Body of pancreas (tissue), 4 donors: ENCODE measurements at places on chromosomes 5 and 9. TPM values are rescaled to one million over a fixed set of nuclear protein-coding genes. Genes with fewer than 3 reads are reported as not detected.

The PCDHB15 gene
- total RNA-seq, result 3.1 TPM

The NCS1 gene
- total RNA-seq, result 4.3 TPM

The IL13 gene
- not detected for total RNA-seq

The LHFPL2 gene
- 15.5 TPM for total RNA-seq

The RGS3 gene
- 96.9 TPM for total RNA-seq

The CCDC183 gene
- total RNA-seq, result 3.3 TPM

The PDE6A gene
- total RNA-seq, result not detected

The IRX1 gene
- not detected for total RNA-seq

The GPX3 gene
- total RNA-seq, result 1,482 TPM

The IFNA2 gene
- total RNA-seq, result not detected

The TNFSF15 gene
- not detected for total RNA-seq

The ZNF300 gene
- 7.9 TPM for total RNA-seq

The CDC25C gene
- total RNA-seq, result not detected

The LIFR gene
- 45.4 TPM for total RNA-seq

The KCNMB1 gene
- total RNA-seq, result not detected

The TAF11L11 gene
- total RNA-seq, result not detected

The IL3 gene
- total RNA-seq, result not detected

The TEX10 gene
- total RNA-seq, result 7.8 TPM

The DCANP1 gene
- not detected for total RNA-seq

The BTNL8 gene
- total RNA-seq, result 1.0 TPM

The GDF9 gene
- total RNA-seq, result 0.26 TPM

The PCDHA12 gene
- total RNA-seq, result 3.9 TPM

The F12 gene
- 4.4 TPM for total RNA-seq

The ECM2 gene
- total RNA-seq, result 8.2 TPM

The ZNF367 gene
- total RNA-seq, result 2.6 TPM

The TLX3 gene
- not detected for total RNA-seq

The PCDHGB1 gene
- total RNA-seq, result 6.9 TPM

The SH3PXD2B gene
- 16.9 TPM for total RNA-seq
